ENCODE measurements at places on chromosomes 6 and 20.

GRCh38 chr6:157682856-157683481, 140.1 kb upstream of the SNX9 start:
- DNase-seq: no peak

DNA sequence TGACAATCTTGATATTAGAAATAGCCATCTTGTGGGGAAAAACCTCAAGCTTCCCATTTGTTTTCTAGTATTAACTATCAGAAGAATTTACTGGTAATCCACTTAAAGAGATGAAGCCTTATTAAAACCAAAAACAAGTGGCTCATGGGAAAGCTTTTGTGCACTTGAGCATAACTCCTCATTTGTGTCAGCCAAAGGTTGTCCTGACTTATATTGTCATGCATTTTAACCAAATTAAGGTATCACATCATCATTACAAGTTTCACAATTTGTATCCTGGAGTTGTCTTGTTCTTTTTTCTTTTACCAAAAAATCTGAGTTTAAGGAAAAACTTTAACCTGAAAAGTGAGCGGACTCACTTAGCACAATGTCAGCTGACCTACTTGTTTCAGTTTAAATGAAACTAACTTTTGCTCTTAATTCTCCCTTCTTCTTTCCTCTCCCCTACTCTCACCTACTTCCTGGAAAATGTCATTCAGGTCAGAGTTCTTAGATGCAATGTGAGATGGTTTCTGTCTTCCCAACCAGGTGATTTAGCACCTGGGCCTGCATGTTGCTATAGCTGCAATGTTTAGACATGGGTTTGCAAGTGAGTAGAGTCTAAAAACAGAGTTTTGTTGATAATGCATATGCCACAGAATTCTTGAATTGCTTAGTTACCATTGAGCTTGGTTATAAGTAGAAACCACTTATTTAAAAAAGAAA, 82.8 kb downstream of the TNFAIP3 start:
- no peak for DNase-seq

- DNase-seq: no peak
Measured at GRCh38 chr6:76275746-76276145, 203.3 kb upstream of the IMPG1 start.

- no peak for DNase-seq
Measured at GRCh38 chr6:64580346-64580745, 944.7 kb downstream of the PHF3 start.

DNA sequence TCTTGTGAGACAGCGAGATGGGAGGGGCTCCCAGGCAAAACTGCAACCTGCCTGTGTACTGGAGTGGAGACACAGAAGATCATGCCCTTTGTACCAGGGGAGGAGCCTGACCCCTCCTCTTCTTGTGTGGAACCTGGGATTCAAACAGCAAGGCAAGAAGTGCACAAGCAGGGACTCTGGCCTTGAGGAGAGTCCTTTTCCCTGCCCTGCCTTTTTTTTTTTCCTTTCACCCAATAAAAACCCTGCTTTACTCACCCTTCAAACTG, 251.8 kb upstream of the OPRM1 start:
- DNase-seq: no peak

GRCh38 chr20:49319208-49319809, 41.5 kb upstream of the ZNFX1 start:
- DNase-seq: no peak

- peak; percentile 97 for DNase-seq
Measured at GRCh38 chr20:31723319-31724078, 831 bp upstream of the BCL2L1 start.

GRCh38 chr20:2805689-2806350, 5.4 kb upstream of the CPXM1 start:
- no peak for DNase-seq

DNA sequence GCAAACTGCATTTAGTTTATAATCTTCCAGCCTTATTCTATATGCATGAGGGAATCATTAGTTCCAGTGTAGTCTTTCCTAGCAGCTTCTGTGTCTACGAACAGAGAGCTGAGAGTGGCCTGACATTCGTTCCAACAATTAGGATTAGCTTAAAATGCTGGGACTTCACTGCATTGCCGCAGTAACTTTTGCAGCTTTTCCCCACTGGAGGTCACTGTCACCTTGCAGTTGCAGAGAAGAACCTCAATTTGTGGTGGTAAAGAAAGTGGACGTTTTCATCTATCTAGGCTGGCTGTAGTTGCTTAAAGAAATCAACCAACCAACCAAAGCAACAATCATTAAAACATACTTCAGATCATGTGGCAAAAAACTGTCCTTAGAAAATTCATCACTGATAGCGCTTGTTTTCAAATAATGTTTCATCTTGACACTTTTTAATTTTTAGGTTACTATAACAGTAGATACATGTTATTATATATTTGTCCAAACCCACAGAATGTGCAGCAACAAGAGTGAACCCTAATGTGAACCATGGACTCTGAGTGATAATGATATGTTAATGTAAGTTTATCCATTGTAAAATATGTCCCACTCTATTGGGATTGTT, 12.2 kb downstream of the MYLK4 start:
- no peak for DNase-seq

GRCh38 chr20:48398506-48399449, 429.0 kb downstream of the PREX1 start:
- no peak for DNase-seq

- no peak for DNase-seq
Measured at GRCh38 chr20:39206899-39207564, 244.9 kb downstream of the DHX35 start.

- no peak for DNase-seq
Measured at GRCh38 chr6:148824291-148824690, 77.5 kb downstream of the UST start.

DNA sequence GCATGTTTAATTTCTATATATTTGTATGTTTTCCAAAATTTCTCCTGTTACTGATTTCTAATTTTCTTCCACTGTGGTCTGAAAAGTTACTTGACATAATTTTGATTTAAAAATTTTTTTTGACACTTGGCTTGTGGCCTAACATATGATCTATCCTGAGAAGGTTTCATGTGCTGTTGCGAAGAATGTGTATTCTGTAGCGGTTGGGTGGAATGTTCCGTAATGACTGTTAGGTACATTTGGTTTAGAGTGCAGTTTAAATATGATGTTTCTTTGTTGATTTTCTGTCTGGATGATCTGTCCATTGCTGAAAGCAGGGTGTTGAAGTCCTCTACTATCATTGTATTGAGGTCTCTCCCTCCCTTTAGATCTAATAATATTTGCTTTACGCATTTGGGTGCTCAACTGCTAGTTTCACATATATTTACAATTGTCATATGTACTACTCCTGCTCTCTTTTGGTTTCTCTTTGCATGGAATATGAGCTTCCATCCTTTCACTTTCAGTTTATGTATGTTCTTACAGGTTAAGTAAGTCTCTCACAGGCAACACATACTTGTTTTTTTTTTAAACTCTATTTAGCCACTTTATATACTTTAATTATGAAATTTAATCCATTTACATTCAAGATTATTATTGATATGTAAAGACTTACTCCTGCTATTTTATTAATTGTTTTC, 19.5 kb upstream of the EDN1 start:
- no peak for DNase-seq

DNA sequence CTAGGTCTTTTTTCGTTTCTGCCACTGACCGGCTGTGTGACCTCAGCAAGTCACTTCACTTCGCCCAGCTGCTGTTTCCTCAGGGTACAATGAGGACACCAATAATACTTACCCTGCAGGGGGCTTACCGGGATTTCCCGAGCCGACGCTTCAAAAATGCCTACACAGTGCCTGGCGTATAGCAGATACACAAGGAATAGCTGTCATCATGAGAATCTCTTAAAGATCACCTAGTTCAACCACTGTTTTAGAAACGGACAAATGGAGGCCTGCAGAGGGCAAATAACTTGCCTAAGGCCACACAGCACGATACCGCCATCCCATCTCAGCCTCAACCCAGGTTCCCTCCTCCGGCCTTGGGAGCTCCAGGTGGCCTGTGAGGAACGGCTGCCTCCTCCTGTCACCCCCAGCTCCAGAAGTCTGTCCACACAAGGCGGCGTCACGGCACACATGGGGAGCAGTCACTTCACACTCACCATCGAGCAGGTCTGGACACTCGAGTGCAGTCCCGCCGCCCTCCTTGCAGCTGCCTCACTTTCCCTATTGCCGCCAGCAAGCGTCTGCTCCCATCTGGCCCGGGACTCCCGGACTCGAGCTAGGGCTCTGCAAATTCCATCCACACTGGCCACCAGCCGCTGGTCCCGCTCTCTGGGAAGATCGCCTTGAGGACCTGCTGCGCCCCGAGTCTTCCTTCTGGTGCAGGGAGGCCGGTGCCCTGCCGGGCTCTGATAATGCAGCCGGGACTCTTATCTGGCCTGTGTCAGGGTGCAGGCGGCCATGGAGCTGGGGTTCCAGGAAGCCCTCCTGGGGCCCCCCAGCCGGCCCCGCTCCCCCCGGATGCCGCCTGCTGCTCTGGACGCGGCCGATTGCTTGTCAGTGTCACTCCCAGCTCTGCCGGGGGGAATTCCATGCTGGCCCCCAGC, at the start of gene RIPOR3:
RIPOR3 (minus strand) TSS at position 893 of the 923 bp plus-strand sequence; CDS start at position 479, 414 bp downstream.
- no peak for DNase-seq

All from stimulated activated CD4-positive, alpha-beta T cell treated with anti-CD3 and anti-CD28 coated beads, Interleukin-15, amount 100 ng/mL, for 1 hour (primary cell).